ENCODE measurements at places on chromosomes 12 and 14. TPM values are rescaled to one million over a fixed set of nuclear protein-coding genes. Genes with fewer than 3 reads are reported as not detected.

Gene AICDA
- 0.10 TPM for total RNA-seq

Gene OTUB2
- 0.23 TPM for total RNA-seq

Gene RERGL
- total RNA-seq: not detected

Gene SLC41A2
- total RNA-seq: 2.9 TPM

Gene AGAP2
- total RNA-seq: 74.6 TPM

Gene C1R
- total RNA-seq: 3.6 TPM

Gene TIGAR
- total RNA-seq: 11.4 TPM

Gene TMEM229B
- total RNA-seq: 38.4 TPM

Gene CLEC2A
- total RNA-seq: not detected

Gene RHEBL1
- 2.3 TPM for total RNA-seq

Gene A2M
- not detected for total RNA-seq

Gene ZDHHC22
- not detected for total RNA-seq

Gene DDX47
- 125 TPM for total RNA-seq

Gene LHX5
- not detected for total RNA-seq

Gene DNAH10
- total RNA-seq: 0.32 TPM

Gene CTSG
- total RNA-seq: not detected

Gene CHGA
- not detected for total RNA-seq

Gene MIP
- not detected for total RNA-seq
